ENCODE measurements at places on chromosomes 3 and 15. TPM values are rescaled to one million over a fixed set of nuclear protein-coding genes. Genes with fewer than 3 reads are reported as not detected.

GRCh38 chr3:44976002-44976815 lies at the start of the genes EXOSC7 and ZDHHC3:
Gene EXOSC7, plus strand, starts transcription at chr3:44976244. Its CDS starts 34 bp downstream, at chr3:44976278.
Gene ZDHHC3, minus strand, starts transcription at chr3:44976174. Its CDS starts 16,738 bp downstream, at chr3:44959436.
- DNase-seq: peak; percentile 83

GRCh38 chr3:187150599-187150998 lies 11.3 kb upstream of the RPL39L start:
- DNase-seq: no peak

RRP9 gene
- total RNA-seq: 6.1 TPM

GRCh38 chr3:51887620-51888019 lies 12.2 kb upstream of the IQCF5 start:
- no peak for DNase-seq

DNA sequence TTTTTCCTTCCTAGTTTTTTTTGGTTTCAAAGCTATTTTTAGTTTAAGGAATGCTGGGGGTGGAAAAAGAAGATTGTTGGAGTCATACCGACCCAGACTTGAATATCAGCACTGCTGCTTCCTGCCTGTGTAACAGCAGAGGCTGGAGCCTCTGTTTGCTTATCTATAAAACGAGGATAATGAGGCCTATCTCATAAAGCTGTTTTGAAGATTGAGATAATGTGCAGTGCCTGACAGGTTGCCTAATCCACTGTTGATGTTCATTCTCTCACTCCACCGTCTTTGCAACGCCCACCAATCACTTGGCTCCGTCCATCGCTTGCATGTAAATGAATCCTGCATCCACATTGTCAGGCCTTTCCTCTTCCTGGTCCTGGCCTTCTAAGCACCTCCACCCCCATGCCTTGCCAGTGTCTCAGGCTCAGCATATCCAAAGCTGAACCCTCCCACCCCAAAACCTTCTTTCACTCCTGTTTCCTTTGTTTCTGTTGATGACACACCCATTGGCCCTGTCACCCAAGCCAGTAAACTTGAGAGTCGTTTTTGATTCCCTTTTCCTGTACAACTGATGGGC lies 94.9 kb downstream of the MEX3B start:
- DNase-seq: no peak

DNA sequence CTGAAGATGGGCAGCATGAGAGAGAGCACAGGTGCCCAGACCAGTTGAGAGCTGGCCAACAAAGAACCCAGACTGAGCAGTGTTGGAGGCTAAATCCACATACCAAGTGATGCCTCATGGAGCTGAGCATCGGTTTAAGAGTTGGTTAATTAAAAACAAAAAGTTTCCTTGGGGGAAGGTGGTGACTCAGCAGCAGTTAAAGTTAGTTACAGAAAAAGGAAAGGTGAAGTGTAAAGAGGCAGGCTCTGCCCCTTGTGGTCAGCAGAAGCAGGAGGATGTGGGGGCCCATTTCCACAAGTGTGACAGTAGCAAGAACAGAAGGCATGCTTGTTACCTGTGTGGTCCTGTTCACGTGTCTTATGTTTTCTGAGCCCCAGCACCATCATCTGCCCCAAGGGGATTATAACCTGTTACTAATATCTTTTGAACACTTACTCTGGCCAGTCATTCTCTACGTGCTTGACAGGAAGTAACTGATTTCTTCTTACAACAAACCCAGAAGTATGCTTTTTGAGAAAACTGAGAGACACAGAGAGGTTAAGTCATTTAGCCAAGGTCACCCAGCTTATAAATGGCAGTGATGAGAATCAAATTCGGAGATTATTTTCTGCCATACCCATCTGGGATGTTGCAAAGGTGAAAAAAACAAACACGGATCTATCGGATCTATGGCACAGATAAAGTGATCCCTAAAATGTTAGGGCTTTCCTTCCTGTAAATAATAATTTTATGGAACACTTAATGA lies 91.0 kb downstream of the EPHB1 start:
- no peak for DNase-seq

TRH gene
- 0.37 TPM for total RNA-seq

FAM107A gene
- 16.2 TPM for total RNA-seq

GABRG3 gene
- total RNA-seq: 3.0 TPM

DNA sequence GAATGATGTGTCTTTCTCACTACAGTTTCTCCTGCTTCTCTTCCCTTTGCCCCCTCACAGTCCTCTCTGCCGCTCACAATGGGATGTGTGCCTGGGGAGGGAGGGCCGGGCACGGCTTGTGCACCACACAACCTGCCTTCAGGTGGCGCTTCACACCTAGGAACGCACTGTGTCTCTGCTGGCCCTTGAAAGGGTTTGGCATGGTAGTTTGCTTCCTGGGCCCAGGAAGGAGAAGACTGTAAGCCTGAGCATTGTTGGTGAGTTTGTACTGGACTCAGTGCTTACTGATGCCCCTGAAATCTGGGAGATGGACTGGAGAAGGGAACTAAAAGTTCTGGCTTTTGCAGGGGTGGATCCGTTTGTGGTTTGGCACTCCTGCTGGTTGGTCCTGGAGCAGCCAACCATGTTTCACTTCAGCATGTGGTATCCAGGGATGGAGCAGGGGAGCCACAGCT lies 9.2 kb downstream of the ALPK3 start:
- DNase-seq: no peak

- no peak for DNase-seq
These were observed 36.3 kb downstream of the PAK2 start for GRCh38 chr3:196775938-196776337.

VGLL3 gene
- 11.3 TPM for total RNA-seq

- DNase-seq: no peak
These were observed 160.0 kb downstream of the FRMD5 start for GRCh38 chr15:44034933-44035624.

DNA sequence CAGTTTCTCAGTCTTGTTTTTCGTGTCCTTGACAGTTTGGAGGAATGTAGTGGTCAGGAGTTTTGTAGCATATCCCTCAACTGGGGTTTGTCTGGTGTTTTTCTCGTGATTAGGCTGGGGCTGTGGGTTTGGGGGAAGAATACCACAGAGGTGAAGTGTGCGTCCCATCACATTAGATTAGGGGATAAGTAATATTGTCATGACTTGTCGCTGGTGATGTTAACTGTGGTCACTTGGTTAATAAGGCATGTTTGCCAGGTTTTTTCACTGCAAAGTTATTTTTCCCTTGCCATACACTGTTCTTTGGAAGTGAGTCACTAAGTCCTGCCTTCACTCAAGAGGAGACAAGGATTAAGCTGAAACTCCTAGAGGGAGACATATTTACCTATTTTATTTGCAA lies 39.1 kb downstream of the PAK2 start:
- DNase-seq: no peak

GOLGA6D gene
- total RNA-seq: not detected

GRCh38 chr15:70420948-70421482 lies 323.3 kb upstream of the TLE3 start:
- no peak for DNase-seq

RTP1 gene
- not detected for total RNA-seq

IGSF10 gene
- 5.3 TPM for total RNA-seq

- no peak for DNase-seq
These were observed 443.7 kb downstream of the EPHA6 start for GRCh38 chr3:97257942-97258697.

DNA sequence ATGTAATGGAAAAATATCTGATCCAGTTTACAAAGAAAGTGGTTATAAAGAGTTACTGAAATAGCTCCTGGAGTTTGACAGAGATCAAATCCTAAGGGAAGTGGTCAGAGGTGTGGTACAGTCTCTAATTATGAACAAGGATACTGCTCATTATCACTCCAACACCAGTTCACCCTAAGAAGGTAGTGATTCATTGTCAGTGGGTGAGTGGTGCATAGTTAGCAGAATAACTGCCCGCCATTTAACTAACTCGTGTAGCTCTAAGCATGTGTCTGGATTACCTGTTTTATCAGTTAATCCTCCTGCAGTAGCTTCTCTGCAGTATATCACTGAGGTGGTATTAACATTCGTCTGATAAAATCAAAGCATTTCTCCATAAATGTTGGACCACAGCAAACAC lies 700.1 kb downstream of the NLGN1 start:
- DNase-seq: no peak

TMEM212 gene
- total RNA-seq: not detected

Measured in uterus (tissue), 4 donors.